ENCODE measurements at places on chromosomes 11 and 22.

GRCh38 chr11:68438658-68439259 lies 21.8 kb upstream of the PPP6R3 start:
- no peak for DNase-seq

GRCh38 chr22:48142388-48142787 lies 1379.9 kb downstream of the TBC1D22A start:
- DNase-seq: no peak

DNA sequence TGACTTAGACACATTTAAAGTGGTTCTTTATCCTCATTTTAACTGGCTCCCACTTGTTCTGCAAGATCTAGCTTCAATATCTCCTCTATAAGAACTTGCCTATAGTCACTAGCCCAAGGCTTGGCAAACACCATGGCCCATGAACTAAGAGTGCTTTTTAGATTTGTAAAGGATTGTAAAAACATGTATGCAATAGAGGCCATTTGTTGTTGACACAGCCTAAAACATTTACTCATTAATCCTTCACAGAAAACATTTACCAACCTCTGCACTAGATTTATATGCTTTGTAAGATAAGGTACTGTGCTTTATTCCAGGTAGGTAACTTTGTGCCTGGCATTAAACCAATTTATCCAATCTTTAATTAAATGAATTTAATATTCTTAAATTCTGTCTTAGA lies 5.5 kb downstream of the HYLS1 start:
- DNase-seq: no peak

GRCh38 chr11:20247591-20248007 lies 87.3 kb upstream of the DBX1 start:
- no peak for DNase-seq

- DNase-seq: no peak
Measured at GRCh38 chr11:45851228-45851627, 4.0 kb downstream of the CRY2 start.

DNA sequence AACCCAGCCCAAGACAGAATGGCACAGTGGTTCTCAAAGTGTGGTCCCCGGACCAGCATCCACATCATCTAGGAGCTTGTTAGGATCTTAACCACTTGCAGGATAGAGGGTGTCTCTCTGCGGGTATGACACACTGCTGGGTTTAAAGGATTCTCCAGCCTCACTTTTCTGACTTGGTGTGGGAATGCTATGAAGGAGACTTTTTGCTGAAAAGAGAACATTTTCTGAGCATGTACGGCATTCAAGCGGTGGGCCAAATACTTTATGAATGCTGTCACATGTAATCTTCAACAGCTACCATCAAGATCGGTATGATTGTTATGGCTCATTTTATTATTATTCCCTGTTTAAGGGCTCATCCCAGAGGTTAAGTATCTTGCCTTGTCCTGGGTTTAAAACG lies 1.8 kb upstream of the CD82 start:
- no peak for DNase-seq

DNA sequence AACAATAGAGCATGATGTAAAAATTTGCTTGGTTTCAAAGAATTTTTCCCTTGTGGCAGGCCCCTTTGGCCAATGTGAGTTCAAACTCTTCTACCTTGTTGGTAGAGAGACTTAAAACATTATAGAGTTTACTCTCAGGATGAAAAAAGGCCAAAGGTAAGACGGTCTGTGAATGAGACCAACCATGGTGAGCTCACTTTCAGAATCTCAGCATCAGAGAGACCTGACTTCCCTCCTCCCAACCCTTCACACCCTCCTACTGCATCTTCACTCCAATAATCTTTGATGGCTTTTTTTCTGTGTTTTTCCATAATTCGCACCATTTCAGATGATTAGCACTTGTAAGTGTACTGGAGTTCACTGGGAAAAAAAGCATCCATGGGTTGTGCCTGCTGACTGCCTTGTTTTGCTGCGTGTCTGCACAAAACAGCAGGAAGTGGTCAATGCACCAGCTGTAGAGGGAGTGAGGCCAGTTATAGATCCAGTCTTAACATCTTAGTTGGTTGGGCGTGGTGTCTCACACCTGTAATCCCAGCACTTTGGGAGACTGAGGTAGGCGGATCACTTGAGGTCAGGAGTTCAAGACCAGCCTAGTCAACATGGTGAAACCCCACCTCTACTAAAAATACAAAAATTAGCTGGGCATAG lies 64.1 kb downstream of the SLC1A2 start:
- DNase-seq: no peak

DNA sequence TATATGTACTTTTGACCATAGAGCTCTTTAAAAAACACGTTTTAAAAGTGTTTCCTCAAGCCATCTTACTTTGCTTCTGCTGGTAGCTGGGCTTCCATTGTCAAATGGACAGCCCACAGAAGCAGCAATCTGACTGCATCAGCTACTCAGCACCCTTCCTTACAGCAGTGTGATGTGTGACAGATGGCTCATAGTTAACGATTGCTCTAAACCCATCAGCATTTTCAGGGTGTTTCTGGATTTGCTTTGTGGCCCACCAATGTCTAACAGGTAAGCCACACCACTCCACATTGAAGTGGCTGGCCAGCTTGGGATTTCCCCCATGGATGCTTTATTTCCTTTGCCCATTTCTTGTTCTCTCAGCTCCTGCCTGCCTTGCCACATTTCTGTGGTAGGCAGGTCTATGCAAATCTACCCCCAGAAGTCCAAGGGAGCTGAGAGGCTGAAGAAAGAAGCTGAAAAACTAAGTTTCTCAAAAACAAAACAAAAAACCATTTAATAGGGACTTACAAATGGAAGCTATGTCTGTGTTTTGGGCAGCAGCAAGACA lies 7.3 kb upstream of the FAR1 start:
- no peak for DNase-seq
